M059J (cell line): ENCODE measurements at places on chromosomes 4 and X. TPM values are rescaled to one million over a fixed set of nuclear protein-coding genes. Genes with fewer than 3 reads are reported as not detected.

Gene ESX1
- not detected in 2 replicates for total RNA-seq

Gene CYSLTR1
- 2.7 and 2.8 TPM in 2 replicates for total RNA-seq

Gene HMX1
- total RNA-seq = not detected in 2 replicates

Gene RIPPLY1
- not detected in 2 replicates for total RNA-seq

Gene TMEM33
- total RNA-seq = 99.4 and 112 TPM in 2 replicates

Gene NEIL3
- 17.6 and 18.1 TPM in 2 replicates for total RNA-seq

Gene HERC5
- 44.4 and 59.8 TPM in 2 replicates for total RNA-seq

Gene ACE2
- 1.4 and 6.6 TPM in 2 replicates for total RNA-seq

Gene QRFPR
- not detected in 2 replicates for total RNA-seq

Gene PDGFC
- 88.7 and 162 TPM in 2 replicates for total RNA-seq

Gene GNPDA2
- total RNA-seq = 26.9 and 29.5 TPM in 2 replicates

Gene WDR44
- total RNA-seq = 25.0 and 38.0 TPM in 2 replicates

Gene IL13RA2
- 143 and 152 TPM in 2 replicates for total RNA-seq

Gene C4orf50
- total RNA-seq = not detected in 2 replicates

Gene LIMCH1
- 60.5 and 72.8 TPM in 2 replicates for total RNA-seq
